ENCODE measurements at places on chromosomes 1 and 21. TPM values are rescaled to one million over a fixed set of nuclear protein-coding genes. Genes with fewer than 3 reads are reported as not detected.

DNA sequence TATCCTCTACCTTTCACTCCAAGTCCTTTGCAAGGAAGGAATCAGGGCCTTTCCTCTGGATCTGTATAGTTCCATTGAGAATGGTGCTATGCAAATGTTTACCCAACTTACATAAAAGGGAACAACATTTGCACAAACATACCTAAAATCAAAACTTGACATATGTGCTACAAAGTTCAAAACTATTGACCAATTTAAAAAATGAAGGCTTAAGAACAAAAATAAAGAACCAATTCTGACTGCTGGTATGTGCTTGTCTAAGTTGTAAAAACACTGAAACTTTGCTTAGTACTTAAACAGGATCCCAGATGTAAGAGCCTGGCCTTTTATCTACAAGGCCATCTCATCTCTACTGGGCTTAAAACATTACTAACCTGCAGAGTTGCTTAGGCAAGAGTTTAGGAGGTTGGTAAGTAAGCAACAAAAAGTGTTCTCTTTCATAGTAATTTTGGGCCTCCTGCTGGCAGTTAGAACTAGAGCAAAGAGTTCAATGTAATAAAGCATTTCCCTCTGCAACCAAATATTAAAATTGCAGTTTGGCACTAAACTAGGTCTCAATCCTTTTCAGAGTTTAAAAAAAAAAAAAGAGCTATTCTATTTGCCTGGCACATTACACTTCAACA, 2.0 kb downstream of the SCMH1 start:
- peak overlapping the region; percentile 79 for H3K4me3 ChIP-seq
- H3K27me3 ChIP-seq, result no peaks in the 10 kb centered on the region
- peak; percentile 29 for DNase-seq
- H3K4me1 ChIP-seq, result peaks cover 22% of the 10 kb centered on the region
- H3K27ac ChIP-seq, result peak overlapping the region; percentile 83

DNA sequence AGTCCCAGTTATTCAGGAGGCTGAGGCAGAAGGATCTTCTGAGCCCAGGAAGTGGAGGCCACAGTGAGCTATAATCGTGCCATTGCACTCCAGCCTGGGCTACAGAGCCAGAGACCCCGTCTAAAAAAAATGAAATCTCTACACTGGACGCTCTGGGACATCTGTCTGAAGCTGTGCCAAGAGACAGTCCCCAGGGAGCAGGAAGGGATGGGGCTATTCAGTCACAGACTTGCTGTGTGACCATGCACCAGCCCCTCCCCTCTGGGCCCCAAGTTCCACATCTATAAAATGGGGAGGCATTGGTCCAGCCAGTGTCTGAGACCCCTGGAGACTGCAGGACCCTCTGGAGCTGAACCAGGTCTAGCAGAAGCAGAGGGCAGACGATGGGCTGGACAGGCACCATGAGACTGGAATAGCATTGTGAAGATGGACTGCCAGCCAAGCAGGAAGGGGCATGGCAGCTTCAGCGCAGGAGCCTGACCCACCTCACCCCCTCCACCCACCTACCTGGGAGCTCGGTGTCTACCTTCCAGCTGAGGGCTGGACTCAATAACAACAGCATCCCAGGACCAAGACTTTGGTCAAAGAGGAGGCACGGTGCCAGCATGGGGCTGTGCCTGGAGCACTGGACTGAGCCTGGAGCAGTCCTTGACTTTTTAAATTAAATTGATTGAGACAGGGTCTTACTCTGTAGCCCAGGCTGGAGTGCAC, 1.4 kb downstream of the TMEM54 start:
- H3K4me3 ChIP-seq, result peak overlapping the region; percentile 53
- no peaks in the 10 kb centered on the region for H3K36me3 ChIP-seq

- H3K4me3 ChIP-seq, result no peak overlapping the region
- H3K27me3 ChIP-seq, result no peaks in the 10 kb centered on the region
- peaks cover 18% of the 10 kb centered on the region for H3K36me3 ChIP-seq
These were observed 188.4 kb upstream of the DMRTA2 start for GRCh38 chr1:50611675-50612074.

DNA sequence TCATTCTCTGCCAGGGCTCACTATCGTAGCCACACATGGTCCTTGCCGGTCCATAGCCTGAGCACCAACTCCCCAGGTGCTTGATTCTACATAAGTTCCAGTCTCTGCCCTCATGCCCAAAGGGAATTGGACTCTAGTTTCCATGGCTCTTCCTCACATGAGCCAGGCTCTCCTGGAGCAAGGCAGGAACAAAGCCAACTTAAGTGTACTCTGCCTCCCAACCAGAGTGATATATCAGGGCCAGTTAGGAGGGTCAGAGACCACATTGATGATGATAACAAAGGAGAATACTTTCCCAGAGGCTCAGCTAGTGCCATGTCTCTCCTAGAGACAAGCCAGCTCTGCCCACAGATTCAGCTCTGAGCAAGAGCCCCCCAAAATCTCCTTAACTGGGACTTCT, 70.9 kb downstream of the ERI3 start:
- peaks cover 73% of the 10 kb centered on the region for H3K36me3 ChIP-seq
- no peaks in the 10 kb centered on the region for H3K27me3 ChIP-seq
- H3K4me3 ChIP-seq, result no peak overlapping the region
- peaks cover 18% of the 10 kb centered on the region for H3K4me1 ChIP-seq
- no peak overlapping the region for H3K27ac ChIP-seq

GRCh38 chr21:43311301-43311817, 115.6 kb downstream of the SIK1 start:
- no peak for DNase-seq
- no peak overlapping the region for H3K4me3 ChIP-seq
- peaks cover 3% of the 10 kb centered on the region for H3K4me1 ChIP-seq
- no peak overlapping the region for H3K27ac ChIP-seq
- no peaks in the 10 kb centered on the region for H3K36me3 ChIP-seq

DNA sequence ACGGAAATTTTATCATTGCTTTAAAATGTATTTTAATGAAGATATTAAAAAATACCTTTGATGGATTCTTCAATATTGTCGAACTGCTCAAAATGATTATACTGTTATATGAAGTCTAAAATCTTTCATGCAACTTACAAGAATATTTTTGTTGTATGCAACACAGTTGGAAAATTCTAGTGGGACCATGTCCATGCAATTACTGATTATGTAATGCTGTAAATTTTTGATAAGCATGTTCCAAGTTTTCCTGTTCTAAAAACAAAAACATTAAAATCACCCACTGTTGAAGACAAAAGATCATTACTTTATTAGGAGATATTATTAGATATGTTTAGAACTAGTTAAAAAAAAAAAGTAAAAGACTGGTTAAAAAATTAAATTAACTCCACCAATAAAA, 132.8 kb downstream of the NFIA start:
- no peak overlapping the region for H3K4me3 ChIP-seq
- no peaks in the 10 kb centered on the region for H3K36me3 ChIP-seq
- no peaks in the 10 kb centered on the region for H3K27me3 ChIP-seq
- H3K4me1 ChIP-seq, result no peaks in the 10 kb centered on the region
- no peak overlapping the region for H3K27ac ChIP-seq

The EPS8L3 gene
- total RNA-seq, result not detected

The FMO2 gene
- not detected for total RNA-seq

The MMEL1 gene
- total RNA-seq, result 2.5 TPM

The GJA5 gene
- not detected for total RNA-seq

The FAM151A gene
- total RNA-seq, result not detected
